Tibial artery (tissue), 4 donors: ENCODE measurements at places on chromosomes 4 and X.

DNA sequence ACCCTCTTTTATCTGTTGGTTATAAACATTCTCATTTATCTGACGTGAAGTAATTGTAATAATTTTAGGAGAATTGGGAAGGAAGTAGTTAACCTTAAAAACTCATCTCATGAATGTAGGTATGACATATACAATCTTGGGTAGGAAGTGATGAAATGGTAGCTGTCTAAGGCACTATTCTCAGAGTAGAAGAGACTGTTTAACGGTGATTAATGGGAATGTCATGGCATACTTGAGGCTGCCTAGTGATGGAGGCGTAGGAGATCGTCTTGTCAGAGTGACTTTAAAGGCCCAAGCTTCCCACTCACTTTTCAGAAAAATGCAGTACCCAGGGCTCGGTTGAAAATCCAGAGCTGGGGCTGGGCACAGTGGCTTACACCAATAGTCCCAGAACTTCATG, 19.4 kb upstream of the AGA start:
- no peak for DNase-seq

DNA sequence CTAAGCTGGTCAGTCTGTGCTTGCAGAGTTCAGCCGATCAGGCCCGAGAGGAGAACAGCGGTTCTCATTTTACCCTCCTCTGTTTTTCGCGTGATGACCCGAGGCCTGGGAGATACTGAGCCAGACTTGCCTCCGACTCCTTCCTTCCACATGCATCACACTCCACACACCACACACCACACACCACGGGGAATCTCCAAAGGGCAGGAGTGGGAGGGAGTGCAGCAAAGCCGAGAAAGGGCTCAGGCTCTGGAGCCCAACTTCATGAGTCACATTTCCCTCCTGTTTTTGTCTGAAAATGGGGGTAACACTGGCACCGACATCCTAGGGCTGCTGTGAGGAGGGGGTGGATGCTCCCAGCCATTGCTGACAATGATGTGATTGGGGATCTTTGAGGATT, 38.9 kb downstream of the TKTL1 start:
- DNase-seq: no peak

- no peak for DNase-seq
Observed at GRCh38 chr4:165874791-165875371, 1.8 kb downstream of the TLL1 start.

GRCh38 chr4:139674875-139675550, 9.4 kb downstream of the MGST2 start:
- no peak for DNase-seq

GRCh38 chr4:14837860-14838259, 164.4 kb upstream of the CPEB2 start:
- no peak for DNase-seq

DNA sequence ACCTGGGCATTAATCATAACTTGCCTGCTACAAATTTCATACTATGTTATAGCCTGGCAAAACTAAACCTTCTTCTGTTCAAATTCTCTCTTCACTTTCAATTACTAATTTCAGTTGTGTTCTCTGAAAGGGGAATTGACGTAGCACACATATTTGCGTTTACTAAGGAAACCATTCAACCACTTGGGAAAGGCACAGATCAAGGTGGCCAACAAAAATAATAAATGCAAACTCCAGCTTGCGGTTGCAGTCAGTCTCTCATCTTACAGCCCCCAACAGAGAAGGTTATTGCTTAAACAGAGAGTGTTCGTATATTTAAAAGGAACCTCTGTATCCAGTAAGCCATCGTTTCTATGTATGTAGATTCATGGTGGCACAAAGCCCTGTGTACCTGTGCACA, 4.0 kb downstream of the SRPX start:
- no peak for DNase-seq

GRCh38 chrX:103556963-103557612, 28.2 kb upstream of the TCEAL4 start:
- no peak for DNase-seq

GRCh38 chrX:153673428-153674218, at the start of gene PNCK:
TSS of gene PNCK (minus strand) at chrX:153673813. CDS start at chrX:153673076, 737 bp downstream.
- DNase-seq: no peak

DNA sequence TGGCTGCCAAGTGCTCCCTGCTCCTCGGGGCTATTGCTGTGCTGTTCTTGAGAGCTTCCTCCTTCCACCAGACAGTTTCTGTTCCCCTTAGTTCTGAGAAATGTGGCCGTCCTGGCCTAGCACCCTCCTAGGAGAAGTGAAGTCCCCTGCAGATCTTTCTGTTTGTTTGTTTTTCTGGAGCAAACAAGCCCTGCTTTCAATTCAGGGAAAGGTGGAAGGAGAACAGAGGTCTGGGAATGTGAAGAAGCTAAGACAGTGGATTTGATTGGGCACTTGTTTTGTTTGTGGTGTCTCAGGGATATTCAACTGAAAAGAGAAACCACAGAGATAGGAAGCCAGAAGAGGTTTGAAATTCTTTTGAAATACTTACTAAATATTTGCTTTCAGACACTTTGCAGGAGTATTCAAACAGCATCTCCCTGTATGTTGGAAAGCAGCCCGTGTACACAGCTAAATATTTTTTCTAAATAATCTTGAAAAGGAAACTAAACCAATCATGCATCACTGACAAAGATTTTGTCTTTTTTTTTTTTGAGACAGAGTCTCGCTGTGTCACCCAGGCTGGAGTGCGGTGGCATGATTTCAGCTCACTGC, 36.5 kb upstream of the PPM1K start:
- DNase-seq: peak; percentile 52

- no peak for DNase-seq
Observed at GRCh38 chrX:132257116-132257515, 37.9 kb upstream of the RAP2C start.

DNA sequence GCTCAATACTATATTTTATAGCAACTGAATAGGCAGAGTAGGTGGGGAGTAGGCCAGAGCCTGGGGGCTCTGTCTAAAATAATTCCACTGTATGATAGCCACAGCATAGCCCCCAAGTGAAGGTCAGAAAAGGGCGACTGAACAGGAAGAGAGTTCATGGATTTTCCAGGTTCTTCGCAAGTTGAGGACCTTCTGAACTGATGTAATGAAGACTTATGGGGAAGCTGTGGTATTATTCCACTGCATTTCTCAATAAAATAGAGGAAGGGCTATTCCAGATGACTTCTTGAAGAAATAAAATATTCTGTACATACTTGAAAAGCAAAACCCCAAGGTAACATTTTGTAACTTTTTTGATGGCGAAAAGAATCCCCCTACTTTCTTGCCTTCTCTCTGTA, 231.4 kb upstream of the GPC4 start:
- DNase-seq: no peak

- DNase-seq: no peak
Observed at GRCh38 chrX:39158801-39159657, 357.8 kb downstream of the MID1IP1 start.

DNA sequence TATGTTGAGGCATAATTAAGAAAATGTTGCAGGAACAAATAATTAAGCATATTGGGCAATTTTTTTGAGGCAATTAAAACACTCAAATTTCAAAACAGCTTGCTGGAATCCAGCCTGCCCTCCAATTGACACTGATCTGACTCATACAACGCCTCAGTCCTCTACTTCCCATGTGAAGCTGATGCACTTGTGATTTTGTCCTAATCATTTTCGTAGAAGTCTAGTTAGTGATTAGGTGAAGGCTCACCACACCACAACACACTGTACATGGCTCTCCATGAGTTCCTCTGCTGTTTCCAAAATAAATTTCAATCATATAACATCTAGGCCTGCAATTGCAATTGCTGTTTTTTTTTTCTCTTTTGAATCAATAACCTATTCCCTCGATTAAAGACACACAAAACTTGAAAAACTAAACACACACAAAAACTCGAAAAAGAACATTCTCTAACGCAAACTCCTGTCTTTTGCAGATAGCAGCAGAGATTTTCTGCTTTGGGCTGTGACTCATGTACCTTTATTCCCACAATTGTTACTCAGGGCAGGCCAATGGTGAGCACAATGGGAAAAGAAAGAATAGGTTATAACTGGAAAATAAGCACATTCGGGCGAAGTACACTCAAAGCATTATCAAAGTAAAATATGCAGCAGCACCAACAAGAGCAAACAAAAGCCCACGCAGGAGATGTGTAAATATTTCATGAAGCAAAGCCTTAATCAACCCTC, 1.7 kb downstream of the GPRIN3 start:
- no peak for DNase-seq

GRCh38 chr4:13830449-13830848, 202.9 kb upstream of the BOD1L1 start:
- DNase-seq: no peak

GRCh38 chr4:3261411-3262207, 12.7 kb downstream of the MSANTD1 start:
- peak; percentile 4 for DNase-seq
